ENCODE measurements at places on chromosomes 1 and 21.

DNA sequence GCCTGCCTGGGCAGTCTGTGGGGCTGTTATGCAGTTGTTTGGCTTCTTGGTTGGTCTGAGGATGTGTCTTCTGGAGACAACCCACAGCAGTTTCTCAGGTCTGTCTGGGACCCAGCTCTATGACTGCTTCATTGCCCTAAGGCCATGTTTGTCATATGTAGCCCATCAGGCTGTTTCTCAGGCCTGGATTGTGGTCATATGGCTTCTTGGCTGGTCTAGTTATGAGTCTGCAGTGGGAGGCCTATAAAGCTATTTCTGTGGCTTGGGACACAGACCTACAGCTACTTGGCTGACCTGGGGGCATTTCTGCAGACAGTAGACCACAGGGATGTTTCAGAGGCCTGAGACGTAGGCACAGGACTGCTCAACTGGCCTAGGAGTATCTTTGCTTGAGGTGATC lies 41.5 kb downstream of the CHIA start:
- H3K4me3 ChIP-seq, result no peak overlapping the region
- peaks cover 2% of the 10 kb centered on the region for H3K27me3 ChIP-seq
- no peak overlapping the region for H3K27ac ChIP-seq
- H3K4me1 ChIP-seq, result peaks cover 2% of the 10 kb centered on the region
- peaks cover 14% of the 10 kb centered on the region for H3K36me3 ChIP-seq
- no peak for DNase-seq

GRCh38 chr1:28871631-28872401 lies 42.6 kb upstream of the EPB41 start:
- no peaks in the 10 kb centered on the region for H3K4me1 ChIP-seq
- H3K27me3 ChIP-seq, result peaks cover 7% of the 10 kb centered on the region
- H3K27ac ChIP-seq, result no peak overlapping the region
- no peak overlapping the region for H3K4me3 ChIP-seq
- H3K36me3 ChIP-seq, result no peaks in the 10 kb centered on the region

GRCh38 chr1:152110860-152111514 lies 4.3 kb downstream of the TCHH start:
- H3K36me3 ChIP-seq, result no peaks in the 10 kb centered on the region
- no peak overlapping the region for H3K4me3 ChIP-seq
- H3K27me3 ChIP-seq, result peaks cover 20% of the 10 kb centered on the region
- DNase-seq, result peak; percentile 44
- H3K4me1 ChIP-seq, result peaks cover 5% of the 10 kb centered on the region

DNA sequence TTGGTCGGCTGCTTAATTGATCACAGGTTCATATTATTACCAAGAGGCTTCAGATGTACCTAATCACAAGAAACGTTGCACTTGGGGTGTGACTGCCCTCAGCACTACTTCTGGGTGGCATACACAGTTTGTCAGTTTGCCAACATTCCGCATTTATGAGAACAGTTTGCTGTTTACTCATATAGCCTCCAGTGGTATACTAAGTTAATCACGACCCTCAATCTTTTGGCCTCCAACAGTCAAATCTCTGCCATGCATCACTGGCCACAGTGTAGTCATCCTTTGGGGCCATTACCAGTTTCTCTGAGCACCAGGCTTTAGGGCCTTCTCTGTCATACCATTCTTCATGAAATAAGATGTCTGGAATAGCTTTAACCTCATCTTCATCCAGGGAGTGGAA lies 62.8 kb upstream of the BCL9 start:
- H3K27ac ChIP-seq, result no peak overlapping the region
- DNase-seq, result no peak
- no peak overlapping the region for H3K4me3 ChIP-seq
- no peaks in the 10 kb centered on the region for H3K36me3 ChIP-seq

DNA sequence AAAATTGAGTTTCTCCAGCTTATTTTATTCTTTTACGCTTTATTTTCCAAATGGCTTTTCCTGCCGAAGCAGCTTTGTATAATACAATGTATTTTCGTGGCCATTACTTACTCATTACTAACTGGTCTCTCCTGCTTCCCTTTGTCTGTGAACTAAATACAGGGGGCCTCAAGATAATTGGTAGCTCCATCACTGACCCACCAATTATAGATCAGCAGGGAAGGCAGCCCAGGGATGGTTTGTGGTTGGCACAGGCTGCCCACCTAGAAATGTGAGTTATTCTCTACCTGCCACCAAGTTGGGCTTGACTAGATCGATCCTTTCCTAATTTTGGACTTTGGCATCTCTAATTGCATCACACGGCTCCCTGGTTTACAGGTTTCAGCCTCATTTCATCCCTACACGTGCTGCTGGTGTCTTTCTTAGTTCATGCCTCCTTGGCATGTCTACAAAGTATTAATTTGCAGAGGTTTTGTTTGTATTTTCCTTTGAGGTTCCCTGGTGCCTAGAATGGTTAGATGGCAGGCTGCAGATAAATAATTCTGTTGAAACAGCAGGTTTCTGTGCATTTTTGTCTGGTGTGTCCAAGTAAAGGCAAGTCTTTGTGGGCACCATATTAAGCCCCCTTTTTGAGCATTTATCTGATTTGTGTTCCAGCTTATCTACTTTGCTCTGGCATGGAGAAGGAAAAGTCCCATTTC lies 35.2 kb downstream of the PEX14 start:
- H3K36me3 ChIP-seq, result peaks cover 16% of the 10 kb centered on the region
- peak overlapping the region; percentile 94 for H3K27ac ChIP-seq
- no peak for DNase-seq
- H3K4me1 ChIP-seq, result peaks cover 78% of the 10 kb centered on the region
- H3K4me3 ChIP-seq, result peak overlapping the region; percentile 66
- no peaks in the 10 kb centered on the region for H3K27me3 ChIP-seq

DNA sequence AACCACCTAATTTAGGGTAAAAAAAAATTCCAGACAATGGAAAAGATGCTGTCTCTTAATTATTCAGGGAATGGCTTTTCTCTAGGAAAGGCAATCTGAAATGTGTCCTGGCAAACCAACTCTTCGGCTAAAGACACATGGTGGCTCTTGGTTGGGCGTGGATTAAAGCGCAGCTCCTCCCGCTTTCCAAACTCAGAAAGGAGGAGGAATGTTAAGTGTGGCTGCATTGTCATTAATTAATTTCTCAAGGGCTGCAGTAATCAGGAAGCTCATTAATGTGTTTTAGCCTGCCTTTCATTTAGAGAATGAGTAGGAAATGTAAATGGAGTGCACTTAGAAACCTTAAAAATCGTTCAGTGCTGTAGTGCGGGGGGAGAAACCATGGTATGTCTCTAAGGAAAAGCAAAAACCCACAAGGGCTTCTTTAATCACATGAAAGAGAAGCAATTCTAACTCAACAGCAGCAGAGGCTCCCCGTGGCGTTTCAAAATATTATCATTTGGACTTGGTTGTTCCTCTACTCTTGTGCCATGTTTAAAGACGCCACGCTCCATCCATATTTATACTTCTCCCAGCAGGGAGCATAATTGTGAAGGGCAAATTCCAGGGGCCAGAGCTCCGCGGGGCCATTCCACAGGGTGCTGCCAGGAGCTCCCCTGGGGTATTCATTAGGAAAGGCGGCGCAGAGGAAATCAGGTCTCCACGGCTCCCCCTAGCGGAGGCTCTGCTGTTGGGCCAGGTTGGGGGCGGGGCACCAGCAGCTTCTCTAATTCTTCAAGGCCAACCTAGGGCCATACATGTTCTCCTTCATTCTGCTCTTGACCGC lies 91.9 kb upstream of the SSX2IP start:
- H3K27me3 ChIP-seq, result peaks cover 4% of the 10 kb centered on the region
- DNase-seq, result peak; percentile 83
- H3K27ac ChIP-seq, result no peak overlapping the region
- peak overlapping the region; percentile 63 for H3K4me3 ChIP-seq

DNA sequence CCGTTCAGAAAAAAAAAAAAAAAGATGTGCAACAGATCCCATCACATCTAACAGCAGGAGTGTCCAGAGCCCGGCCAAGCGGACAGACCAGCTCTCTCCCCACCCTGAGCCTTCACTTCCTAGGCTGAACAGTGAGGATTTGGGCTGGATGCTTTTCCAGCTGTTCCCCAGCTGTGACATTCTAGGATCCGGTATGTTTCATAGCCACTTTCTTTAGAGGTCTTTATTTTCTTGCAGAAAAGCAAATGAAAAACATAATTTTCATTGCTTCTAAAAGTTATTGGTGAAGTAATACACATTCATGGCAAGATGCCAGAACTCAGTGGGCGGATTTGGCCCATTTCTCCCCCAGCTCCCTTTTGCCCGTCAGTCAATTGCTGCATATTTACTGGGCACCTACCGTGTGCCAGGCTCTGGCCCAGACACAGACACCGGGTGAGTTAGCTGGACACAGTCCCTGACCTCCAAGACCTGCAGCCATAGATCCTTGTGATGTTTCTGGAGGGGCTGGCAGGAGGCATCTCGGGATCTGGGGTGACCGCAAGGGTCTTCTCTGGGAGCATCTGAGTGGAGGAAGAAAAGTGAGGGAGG lies 213.7 kb upstream of the VAMP3 start:
- peaks cover 11% of the 10 kb centered on the region for H3K27me3 ChIP-seq
- no peak overlapping the region for H3K27ac ChIP-seq
- H3K4me3 ChIP-seq, result no peak overlapping the region
- H3K4me1 ChIP-seq, result peaks cover 4% of the 10 kb centered on the region
- no peak for DNase-seq

- no peaks in the 10 kb centered on the region for H3K36me3 ChIP-seq
- no peak within 1 kb of the TSS for H3K4me3 ChIP-seq
- no peak within 1 kb of the TSS for H3K27ac ChIP-seq
- H3K27me3 ChIP-seq, result peaks cover 53% of the 10 kb centered on the region
Observed at GRCh38 chr1:220786337-220787068, at the start of gene MTARC1. MTARC1 (plus strand) TSS chr1:220786913; CDS start chr1:220786945, 32 bp downstream.

DNA sequence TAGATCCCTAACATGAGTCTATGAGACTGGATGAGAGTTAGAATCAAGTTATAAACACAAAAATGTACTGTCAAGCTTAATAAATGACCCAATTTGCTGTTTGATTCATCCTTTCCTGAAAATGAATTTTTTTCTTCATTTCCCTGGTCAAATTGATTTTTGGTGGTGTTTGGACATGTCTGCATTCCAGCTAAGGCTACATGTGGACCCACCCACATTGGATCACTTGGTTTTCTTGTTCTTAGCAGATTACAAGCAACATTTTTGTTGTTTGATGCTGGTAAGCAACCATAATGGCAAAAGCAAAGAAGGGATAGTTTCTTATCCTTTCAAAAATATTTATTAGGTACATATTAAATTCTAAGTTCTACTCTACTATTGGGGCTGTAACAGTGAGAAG lies 181.1 kb downstream of the NEK7 start:
- H3K4me1 ChIP-seq, result no peaks in the 10 kb centered on the region
- H3K36me3 ChIP-seq, result no peaks in the 10 kb centered on the region
- no peak for DNase-seq

DNA sequence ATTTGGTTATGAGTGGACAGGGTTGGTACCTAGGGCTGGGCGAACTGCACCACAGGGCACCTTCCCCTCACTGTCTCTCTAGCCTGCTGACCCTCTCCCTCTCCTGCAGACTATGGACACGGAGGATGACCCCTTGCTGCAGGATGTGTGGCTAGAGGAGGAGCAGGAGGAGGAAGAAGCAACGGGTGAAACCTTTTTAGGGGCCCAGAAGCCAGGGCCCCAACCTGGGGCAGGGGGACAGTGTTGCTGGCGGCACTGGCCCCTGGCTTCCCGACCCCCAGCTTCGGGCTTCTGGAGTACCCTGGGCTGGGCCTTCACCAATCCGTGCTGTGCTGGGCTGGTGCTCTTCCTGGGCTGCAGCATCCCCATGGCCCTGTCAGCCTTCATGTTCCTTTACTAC lies 21.9 kb downstream of the DISP3 start:
- no peaks in the 10 kb centered on the region for H3K4me1 ChIP-seq
- H3K27me3 ChIP-seq, result peaks cover 14% of the 10 kb centered on the region
- no peak overlapping the region for H3K27ac ChIP-seq
- no peak for DNase-seq

- H3K4me1 ChIP-seq, result peaks cover 4% of the 10 kb centered on the region
- H3K27me3 ChIP-seq, result no peaks in the 10 kb centered on the region
- no peak for DNase-seq
- peaks cover 84% of the 10 kb centered on the region for H3K36me3 ChIP-seq
- H3K4me3 ChIP-seq, result no peak overlapping the region
Observed at GRCh38 chr1:167694691-167695090, 27.1 kb upstream of the MPZL1 start.

DNA sequence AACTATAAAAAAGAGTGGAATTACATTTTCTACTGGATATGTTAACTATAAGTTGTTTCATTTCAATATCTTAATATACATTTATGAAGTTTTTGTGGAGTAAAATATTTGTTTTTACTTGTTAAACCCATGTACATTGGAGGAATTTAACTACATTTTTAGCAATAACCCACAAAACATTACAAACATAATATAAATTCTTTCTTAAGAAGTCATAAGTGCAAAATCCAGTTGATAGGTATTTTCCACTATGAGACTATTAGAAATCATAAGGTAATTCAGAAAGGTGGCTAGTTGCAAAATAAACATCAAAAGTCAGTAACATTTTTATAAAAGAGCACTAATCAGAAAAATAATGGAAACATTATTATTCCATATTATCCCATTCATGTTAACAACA lies 73.9 kb upstream of the RRP15 start:
- no peak for DNase-seq
- H3K36me3 ChIP-seq, result no peaks in the 10 kb centered on the region

- DNase-seq, result peak; percentile 22
- H3K4me3 ChIP-seq, result peak overlapping the region; percentile 67
- peak overlapping the region; percentile 67 for H3K27ac ChIP-seq
- peaks cover 4% of the 10 kb centered on the region for H3K27me3 ChIP-seq
Observed at GRCh38 chr1:42529724-42530181, 66.7 kb downstream of the CCDC30 start.
